ENCODE measurements at places on chromosomes 3 and 15.

DNA sequence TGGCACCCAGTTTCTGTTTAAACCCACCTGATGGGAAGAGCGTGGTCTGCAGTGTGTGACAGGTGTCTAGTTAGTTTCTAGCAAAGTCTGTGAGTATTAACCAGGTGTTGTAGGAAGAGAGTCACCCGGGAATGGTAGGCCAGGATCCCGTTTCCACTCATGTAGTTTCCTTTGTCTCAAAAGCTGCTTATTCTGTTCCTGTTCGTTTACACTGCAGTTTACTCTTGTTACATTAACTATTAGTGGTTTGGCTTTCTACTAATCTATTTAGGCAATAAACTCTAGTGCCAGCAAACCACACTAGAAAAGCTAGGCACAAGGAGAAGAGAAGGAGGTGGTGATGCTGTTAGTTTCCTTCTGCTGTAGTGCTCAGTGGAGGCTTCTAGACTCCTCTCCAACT, 32.7 kb downstream of the WDR76 start:
- DNase-seq, result no peak

DNA sequence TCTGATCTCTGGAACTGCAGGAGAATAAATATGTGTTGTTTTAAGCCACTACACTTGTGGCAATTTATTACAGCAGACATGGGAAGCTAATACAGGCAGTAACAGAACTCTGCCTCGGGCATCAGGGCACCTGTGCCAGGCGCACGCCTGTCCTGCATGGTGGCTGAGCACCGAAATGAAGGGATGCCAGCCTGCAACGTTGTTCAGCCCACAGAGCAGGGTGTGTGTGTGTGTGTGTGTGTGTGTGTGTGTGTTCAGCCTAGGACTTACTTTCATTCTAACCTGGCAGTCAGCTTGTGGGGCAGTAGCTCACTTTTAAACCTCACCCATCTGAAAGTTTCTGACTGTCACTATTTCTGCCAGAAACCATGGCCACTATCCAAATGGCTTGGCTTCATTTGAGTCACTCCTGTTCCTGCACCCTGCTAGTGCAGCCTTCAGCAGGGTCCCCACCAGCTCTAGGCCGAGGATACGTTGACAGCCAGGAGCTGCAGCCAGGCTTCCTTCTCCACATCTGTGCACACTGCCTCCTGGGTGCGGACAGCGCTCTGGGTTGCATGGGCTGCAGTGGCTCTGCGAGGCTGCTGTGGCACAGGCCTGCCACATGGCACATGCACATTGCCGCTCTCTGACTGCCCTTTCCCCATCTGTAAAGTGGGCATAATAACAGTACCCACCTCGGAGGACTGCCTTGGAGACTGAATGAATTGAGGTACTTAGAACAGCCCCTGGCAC, 4.5 kb downstream of the UROC1 start:
- no peak for DNase-seq

DNA sequence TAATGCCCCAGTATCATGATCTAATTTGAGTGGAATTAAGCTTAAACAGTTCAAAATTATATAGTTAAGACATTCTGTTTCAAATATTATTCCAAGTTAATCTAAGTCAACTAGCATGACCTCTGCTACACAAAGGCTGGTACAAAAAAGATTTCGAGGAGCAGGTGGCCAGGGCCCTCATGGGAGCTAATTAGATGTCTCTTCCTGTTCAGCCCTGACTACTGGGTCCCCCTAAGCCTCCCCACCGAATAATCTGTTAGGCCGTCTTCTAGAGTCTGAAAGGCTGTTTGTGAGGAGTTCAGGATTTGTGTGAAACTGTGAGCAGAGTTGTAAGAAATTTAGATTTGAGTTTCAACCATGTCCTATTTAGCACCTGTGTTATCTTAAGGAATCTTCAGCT, 75.4 kb downstream of the PPM1L start:
- no peak for DNase-seq

- DNase-seq, result peak; percentile 35
These were observed 657 bp downstream of the TLNRD1 start for GRCh38 chr15:81001152-81002008.

DNA sequence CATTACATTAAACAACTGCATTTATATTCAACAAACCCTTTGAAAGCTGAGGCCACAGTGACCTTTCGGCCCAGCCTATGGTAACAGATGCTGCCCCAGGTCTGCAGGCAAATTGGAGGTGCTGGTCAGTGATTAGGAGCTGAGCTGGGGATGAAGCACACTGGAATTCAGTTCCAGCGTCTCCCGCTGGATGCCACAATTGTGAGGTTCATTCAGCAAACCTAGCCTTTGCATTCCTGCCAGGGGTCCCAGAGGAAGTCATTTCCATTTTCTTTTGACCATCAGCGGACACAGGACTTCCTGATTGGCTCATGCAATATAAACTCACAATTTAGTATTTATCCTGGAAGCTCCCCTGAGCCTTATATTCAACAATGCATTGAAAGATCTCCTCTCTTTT, 89.5 kb downstream of the IL20RB start:
- DNase-seq, result no peak

DNA sequence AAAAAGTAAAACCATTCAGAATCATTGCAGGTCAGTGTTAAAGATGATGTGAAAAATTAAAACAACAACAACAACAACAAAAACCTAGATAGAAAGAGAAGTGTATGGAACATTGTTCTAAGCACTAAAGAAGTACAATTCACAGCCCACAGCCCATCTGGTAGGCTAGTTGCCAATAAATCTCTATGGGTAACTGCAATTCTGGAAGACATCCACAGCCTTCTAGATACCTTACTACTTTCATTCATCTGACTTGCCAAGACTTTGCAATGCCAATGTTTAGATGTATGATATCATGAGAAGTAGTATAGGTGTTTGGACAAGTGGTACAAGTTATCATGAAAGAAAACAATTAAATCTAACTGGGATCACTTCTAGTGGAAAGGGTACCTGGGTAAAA, 198.6 kb downstream of the VGLL3 start:
- peak; percentile 66 for DNase-seq

DNA sequence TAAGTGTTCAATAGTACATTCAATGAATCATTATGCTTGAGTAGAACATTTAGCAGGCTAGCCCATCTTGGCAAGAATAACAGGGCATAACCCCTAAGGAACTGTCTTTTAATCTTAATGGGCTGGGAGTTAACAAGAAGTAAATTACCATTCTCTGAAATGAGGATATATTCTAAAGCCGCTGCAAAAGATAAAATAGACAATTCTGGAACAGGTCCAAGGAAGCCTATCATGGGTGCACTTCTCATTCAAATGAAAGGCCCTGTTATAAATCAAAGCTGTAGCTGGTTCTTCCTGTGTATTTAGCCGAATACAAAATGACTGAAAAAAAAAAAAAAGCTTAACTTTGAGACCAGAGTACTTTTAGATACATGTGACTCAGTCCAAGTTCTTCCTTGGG, 15.6 kb downstream of the MTHFS start:
- DNase-seq, result no peak

DNA sequence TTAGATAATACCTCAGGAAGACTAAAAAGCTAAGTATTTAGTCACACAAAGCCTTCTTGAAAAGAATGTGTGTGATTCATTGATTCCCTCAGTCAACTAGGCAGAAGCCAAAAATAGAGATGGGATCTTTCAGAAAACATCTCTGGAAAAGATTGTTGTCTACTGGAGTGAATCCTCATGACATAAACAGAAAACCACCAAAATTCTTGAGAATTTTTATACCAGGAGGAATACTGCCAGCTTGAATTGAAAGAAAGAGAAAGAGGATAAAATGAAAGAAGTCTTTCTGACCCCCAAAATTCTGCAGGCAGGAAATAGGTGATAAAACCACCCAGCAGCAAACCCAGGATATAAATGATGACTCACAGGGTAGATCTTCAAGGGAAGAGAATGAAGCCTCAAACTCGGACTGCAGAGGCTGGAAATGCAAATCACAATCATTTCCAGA, 363.1 kb upstream of the PLSCR5 start:
- peak; percentile 80 for DNase-seq

DNA sequence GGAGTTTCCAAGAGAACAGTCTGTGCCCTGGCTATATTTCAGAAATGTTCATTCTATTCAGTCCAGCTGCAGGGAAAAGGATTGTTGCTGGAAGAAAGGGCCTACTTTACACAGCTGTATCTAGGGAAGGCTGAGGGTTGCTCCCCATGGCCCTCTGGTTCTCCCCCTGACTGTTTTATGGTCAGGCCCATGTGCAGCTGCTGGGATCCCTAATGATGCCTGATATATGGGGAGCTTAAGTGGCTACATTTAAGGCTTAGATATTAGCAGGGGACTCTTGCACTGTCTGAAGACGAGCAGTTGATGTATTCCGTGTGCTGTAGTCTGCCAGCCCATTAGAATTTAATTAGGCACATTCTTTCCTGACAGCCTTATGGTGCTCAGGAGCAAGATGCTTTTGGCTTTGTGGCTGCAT, 72.0 kb downstream of the FAM43A start:
- DNase-seq, result no peak

DNA sequence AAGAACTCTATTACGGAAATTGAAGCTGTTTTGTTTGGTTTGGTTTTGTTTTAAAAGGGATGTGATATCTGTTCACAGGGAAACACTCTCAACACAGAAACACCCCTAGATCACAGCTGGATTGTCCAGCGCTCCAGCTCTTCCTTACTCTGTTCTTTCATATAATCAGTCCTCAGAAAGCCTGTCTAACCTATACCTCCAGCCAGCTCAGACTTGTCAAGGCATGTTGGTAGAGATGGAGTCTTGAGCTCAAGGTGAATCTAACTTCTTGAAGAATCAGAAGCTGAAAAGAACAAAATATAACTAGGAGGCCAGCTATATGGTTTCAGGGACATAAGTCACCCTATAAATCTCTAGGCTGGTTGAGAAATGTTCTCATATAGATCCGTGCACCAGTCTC, 110.2 kb upstream of the EPHA3 start:
- no peak for DNase-seq

GRCh38 chr3:60160822-60161748, 1090.2 kb downstream of the FHIT start:
- DNase-seq, result no peak

DNA sequence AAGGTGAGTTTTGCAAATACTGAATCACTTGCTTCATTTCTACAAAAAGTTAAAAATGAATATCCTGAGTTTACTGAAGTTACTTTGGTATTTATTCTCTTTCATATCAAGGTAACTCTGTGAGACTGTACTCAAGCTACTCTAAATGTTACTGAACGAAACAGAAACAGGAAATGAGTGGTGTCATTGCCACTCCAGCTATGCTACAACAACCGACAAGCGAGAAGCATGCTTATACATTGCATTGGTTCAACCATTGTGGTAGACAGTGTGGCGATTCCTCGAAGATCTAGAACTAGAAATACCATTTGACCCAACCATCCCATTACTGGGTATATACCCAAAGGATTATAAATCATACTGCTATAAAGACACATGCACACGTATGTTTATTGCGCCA, 313.2 kb upstream of the THBS1 start:
- no peak for DNase-seq

DNA sequence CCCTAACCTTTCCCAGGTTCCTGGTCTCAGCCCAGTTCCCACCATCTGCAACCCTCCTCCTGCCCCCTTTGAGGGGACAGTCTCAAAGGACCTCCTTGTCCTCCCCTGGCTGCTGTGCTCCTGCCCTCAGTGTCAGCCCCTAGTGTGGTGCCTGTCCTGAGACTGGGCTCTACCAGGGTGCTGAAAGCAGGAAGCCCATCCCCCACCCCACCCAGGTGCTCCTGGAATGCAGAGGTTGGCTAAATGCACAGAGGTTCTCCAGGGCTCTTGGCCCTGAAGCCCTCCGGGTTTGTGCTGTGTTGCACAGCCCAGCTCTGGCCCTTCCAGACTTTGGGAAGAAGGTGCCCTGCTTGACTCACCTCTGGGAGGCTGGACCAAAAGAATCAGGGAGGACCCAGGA, 21.8 kb downstream of the C3orf18 start:
- DNase-seq, result no peak

DNA sequence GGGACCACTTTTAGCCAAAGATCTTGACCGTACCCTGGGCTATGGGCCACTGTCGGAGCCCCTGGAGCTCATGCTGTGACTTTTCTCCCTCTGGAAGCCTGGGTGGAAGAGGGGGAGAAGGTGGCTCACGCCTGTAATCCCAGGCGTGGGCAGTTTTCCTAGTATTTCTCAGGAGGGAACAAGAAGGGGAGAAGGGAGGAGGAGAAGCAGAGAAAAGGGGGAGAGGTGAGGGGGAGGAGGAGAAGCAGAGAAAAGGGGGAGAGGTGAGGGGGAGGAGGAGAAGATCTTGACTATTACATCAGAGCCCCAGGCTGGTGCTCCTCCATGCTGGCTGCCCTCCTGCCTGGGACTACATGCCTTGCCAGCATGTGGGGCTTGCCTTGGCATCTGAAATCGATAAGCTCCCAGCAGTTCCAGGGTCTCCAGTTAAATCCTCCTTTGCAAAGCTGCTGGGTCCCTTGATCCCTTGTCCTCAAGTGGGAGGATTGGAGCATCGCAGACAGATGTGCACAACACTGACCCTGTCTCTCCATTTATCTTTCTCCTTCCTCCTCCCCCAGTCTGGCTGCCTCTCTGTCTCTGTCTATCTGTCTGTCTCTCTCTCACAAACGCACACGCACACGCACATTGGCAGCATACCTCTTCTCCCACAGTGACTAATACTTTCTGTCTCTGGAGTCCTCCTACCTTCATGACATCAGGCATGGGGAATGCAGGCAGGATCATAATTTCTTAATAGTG, 41.6 kb downstream of the MRAS start:
- peak; percentile 94 for DNase-seq

All from IMR-90 (cell line).